Daoy (cell line): ENCODE measurements at places on chromosomes 4 and X. TPM values are rescaled to one million over a fixed set of nuclear protein-coding genes. Genes with fewer than 3 reads are reported as not detected.

COX7B2 gene
- 32.6 and 55.2 TPM in 2 replicates for total RNA-seq

NPY1R gene
- 0.57 TPM in 1 of 2 replicates, not detected in the other for total RNA-seq

PPP1R2C gene
- not detected in 2 replicates for total RNA-seq

CYLC1 gene
- not detected in 2 replicates for total RNA-seq

RASSF6 gene
- total RNA-seq = not detected in 2 replicates

GAGE2A gene
- total RNA-seq = 43.6 and 61.7 TPM in 2 replicates

FAM9C gene
- not detected in 2 replicates for total RNA-seq

ARHGAP36 gene
- 0.42 TPM in 1 of 2 replicates, not detected in the other for total RNA-seq
